ENCODE measurements at places on chromosomes 12 and 14.

- no peak for DNase-seq
These were observed 98.6 kb downstream of the CACNA1C start for GRCh38 chr12:2151391-2151790.

- DNase-seq: no peak
These were observed 341.6 kb upstream of the FKBP4 start for GRCh38 chr12:2453076-2453760.

GRCh38 chr12:55707841-55708694 lies at the start of gene ITGA7:
Gene ITGA7 (minus strand): TSS chr12:55707904. CDS start chr12:55707682, 222 bp downstream.
- DNase-seq: no peak

DNA sequence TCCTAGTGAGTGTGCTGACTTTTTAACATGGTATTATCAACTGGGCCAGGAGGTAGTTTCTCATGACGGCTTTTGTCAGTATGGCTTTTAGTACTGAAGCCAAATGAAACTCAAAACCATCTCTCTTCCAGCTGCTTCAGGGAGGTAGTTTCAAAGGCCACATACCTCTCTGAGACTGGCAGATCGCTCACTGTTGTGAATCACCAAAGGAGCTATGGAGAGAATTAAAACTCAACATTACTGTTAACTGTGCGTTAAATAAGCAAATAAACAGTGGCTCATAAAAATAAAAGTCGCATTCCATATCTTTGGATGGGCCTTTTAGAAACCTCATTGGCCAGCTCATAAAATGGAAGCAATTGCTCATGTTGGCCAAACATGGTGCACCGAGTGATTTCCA lies 141.1 kb downstream of the HMGA2 start:
- DNase-seq: no peak

DNA sequence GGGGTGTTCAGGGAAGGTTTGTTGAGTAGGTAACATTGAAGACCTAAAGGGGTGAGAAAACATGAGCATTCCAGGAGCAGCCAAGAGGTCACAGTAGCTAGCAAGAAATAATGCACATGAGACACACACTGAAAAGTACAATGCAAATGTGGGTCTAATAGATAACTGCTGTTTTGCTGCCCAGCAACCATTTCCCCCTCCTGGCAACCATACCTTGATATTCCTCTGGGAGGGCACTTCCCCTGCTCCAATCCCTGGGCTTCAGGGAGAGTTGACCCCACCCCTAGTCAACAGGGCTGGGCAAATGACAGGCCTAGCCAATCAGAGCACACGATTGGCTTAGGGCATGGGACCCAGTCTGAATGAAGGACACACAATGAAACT lies 8.5 kb upstream of the ACTN1 start:
- no peak for DNase-seq

- DNase-seq: no peak
These were observed 17.2 kb downstream of the NT5DC3 start for GRCh38 chr12:103823871-103824270.

DNA sequence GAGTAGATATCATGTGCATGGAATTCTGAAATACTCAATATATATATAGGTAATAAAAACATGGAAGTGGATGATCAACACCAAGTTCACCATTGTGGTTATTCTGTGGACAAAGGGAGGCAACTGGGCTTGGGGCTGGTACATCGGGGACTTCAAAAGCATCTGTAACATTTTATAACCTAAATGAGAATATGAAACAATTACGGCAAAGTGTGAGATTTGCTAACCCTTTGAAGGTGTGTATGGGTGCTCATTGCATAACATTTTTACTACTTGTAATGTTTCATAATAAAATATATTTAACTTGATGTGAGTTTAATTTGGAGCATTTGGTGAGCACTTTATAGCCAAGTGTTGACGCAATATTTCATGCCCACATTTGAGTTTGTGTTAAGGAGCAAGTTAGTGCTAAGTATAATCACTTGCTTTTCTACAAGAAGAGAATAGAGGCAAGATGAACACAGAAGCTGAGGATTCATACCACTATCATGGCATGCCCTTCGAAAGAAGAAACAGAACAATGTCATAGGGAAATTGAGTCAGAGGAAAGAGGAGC lies 109.3 kb downstream of the NTN4 start:
- DNase-seq: no peak

- DNase-seq: no peak
These were observed 54.6 kb upstream of the CCDC175 start for GRCh38 chr14:59631237-59631636.

DNA sequence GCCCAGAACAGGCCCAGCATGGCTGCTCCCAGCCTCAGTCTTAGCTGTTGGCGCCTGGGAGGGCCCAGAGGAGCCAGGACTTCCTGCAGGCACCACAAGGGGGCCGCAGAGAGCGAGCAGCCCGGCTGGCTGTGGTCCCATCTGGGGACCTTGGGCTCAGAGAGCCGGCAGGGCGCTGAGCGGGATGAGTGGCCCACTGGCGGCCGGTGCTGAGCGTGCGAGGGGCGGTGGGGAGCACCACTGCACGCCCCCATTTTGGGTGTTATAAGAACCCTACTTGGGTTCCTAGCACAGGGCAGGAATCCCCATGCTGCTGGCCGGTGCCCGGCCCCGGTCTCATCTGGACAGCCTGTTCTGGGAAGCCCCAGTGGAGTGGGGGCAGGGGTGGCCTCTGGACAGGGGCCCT lies 25.9 kb upstream of the CRIP2 start:
- no peak for DNase-seq

DNA sequence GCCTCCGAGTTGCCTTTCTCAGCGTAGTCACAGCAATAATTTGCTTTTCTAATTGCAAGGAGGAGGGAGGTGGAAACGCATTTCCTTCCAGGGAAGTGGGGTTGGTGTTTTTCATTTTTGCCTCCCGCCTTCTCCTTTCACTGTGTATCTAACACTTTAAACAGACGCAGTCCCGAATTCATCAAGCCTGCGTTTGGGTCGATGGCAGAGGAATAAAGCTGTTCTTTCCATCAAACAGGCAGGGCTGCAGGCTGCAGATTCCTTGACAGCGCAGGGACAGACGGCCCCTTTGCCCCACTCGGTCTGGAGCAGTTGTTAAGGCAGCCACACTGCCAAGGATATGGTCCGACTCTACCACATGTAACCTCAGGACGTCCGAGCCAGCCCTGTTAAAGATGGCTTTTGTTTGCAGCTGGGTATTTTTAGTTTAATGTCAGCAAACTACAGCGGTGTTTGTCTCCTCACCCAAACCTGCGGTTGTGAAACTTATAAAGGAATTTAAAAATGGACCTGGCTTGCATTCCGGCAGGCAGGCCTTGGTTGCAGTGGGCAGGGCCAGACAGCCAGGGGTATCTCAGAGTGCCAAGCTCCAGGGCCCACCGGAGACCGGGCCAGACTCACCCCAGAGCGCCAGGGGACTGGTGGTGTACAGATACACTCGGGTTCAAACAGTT lies 2.1 kb downstream of the CHST11 start:
- DNase-seq: no peak

DNA sequence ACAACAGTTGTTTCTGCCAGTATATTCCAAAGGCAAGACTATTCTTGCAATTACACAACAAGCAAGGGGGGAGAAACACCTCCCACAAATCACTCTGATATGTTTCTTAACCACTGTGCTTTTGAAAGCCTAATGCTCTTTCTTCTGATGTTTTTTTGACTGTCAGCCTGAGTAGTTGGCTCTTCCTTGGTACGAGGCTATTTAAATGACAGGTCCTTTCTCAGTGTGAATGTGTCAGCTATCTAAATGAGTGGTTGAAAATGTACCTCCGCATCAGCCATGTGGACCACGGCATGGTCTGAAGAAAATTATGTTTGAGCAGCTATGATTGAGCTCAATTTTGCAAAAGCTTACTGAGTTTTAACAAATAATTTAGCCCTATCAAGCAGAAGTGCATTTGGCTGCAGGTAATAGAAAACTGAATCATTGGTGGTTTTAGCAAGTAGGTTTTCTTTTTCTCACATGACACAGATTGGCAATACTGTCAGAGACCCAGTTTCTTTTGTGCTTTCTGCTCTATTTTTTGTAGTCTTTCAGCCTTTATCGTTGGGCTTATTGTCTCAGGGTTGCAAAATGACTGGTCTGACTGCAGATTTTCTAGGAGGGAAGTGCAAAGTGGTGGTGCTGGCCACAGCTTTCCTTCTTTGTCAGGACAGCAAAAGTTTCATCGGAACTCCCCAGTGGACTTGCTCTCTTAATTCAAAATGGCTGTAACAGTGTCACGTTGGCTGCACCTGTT lies 162.8 kb downstream of the RGS6 start:
- no peak for DNase-seq

DNA sequence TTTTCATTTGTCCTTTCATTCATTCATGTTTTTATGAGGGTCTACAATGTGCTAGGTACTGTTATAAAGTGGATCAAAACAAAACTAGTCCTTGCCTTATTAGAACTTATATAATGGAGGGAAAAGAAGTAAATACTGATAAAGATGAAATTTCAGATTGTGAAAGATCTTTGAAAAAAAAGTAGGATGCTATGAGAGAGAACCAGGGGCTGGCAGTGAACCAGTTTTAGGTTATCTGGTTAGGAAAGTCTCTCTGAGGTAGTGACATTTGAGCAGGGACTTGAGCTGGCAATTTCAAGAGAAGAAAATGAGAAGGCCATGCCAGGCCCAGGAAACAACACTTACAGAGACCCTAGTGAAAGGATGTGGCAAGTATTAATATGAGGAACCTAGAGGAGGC lies 57.3 kb upstream of the E2F7 start:
- DNase-seq: no peak

GRCh38 chr14:29442696-29443095 lies 485.0 kb downstream of the PRKD1 start:
- no peak for DNase-seq

- no peak for DNase-seq
These were observed 82.1 kb downstream of the SPTSSA start for GRCh38 chr14:34379816-34380470.

DNA sequence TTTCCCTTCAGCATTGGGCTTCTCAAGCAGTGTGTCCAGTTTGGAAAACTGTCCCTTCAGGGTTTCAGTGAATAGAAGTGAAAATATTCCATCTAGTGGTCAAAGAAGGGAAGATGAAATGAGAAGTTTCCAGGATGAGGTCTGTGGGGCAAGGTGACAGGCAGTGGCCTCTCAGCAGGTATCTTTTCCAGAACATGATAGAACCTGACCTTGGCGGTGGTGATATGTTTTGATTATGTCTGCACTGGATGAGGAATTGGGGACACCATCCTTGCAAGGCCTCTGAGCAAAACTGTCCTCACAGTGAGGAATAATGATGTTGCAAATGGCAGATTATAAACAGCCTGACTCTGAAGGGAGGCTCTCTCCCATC lies 4.7 kb downstream of the GPX2 start:
- no peak for DNase-seq

DNA sequence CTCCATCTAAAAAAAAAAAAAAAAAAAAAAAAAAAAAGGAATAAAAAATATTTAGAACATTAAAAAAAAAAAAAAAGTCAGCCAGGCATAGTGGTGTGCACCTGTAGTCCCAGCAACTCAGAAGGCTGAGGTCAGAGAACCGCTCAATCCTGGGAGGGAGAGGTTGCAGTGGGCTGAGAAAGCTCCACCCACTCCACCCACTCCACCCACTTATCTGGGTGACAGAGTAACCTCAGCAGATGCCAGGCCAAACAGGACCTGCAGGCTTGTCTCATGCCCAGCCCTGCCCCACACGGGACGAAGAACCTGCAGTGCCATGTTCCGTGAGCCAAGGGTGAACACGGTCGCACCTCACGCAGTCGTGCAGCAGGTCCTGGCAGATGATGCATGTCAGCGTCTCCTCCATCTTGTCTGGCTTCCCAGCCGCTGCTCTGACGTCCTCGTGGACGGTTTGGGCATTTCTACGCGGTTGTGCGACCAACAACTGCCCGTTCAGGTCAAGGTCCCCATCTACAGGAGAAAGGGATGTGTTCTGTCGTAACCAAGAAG lies 28.6 kb downstream of the CHFR start:
- DNase-seq: no peak

DNA sequence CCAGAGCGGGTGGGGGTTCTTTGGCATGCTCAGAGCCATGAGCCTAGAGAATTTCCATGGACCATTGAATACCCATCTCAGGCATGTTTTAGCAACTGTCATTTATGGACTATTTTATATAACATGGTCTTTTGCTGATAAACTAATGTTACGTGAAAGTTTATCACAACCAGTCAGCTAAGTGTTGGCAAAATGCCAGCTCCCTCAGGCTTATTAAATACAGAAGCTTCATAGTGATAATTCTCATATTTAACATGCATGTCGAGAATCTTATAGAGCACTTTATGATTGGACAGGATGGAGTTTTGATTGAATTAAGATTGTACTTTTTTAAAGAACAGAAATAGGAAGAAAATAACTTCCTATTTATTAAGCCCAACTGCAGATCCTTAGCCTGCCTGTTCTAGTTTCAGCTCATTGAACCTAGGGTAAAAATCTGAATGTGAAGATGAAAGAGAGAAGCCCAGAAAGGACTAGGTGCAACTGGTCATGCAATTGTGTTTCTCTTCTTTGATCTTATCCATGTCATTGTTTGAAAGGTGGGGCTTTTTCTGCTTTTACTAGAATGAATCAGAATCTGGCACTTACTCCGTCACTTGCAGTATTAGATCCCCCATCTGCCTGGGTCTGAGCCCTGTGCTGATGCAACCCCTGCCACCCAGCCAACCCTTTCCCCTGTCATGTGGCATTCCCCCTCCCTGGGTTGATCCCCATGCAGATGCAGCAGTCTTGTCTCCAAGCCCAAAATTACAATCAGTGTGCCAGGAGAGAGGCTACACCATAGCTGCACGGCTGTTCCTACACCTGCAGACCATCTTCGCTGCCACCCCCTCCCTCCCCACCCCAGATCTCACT lies 134.6 kb upstream of the EVL start:
- DNase-seq: no peak

DNA sequence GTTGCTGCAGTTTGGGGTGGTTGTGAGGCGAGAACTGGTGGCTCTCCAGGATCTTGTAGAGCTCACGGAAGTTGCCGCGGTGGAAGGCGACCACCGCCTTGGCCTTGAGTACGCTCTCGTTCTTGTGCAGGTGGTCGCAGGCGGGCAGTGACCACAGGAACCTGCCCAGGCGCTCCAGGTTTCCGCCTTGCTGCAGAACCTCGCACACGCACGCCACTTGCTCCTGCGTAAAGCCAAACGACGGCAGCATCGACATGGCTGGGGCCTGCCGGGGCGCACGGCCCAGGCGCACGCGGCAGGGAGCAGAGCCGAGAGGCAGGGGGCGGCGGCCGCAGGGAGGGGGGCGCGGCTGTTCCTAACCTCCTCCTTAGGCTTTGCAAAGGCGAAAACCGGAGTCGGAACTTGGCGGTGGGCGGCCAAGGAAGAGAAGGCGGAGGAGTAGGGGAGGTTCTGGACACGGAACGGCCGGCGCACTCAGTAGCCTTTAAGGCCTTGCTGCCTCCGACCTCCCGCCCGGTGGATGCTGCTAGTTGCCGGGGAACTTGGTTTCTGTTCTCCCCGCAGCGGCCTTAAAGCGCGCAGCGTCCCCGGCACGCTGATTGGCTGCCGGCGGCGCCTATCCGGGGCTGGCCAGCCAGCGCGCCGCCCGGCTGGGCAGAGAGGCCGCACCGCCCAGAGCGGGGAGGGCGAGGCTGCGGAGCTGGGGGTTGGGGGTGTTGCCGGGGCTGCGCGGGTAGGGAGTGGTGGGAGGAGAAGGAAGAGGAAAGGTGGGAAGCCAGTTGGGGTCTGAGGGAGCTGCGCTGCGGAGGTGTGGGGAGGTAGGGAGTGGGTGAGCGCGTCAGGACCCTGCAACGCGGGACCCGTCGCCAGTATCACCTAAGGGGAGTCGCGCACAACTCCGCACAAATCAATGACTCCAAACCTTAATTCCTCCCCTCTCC lies at the start of gene SIX1:
TSS of gene SIX1 (minus strand) at position 544 of the 941 bp plus-strand sequence. CDS start at position 256, 288 bp downstream.
- DNase-seq: no peak

- no peak for DNase-seq
These were observed 19.4 kb upstream of the EIF5 start for GRCh38 chr14:103314496-103315277.

Data from cortex of kidney (tissue), 1 donor.